ENCODE measurements at places on chromosomes 6 and 20. TPM values are rescaled to one million over a fixed set of nuclear protein-coding genes. Genes with fewer than 3 reads are reported as not detected.

GRCh38 chr6:167963589-167964057 lies 33.8 kb upstream of the KIF25 start:
- peaks cover 17% of the 10 kb centered on the region for H3K36me3 ChIP-seq
- DNase-seq, result no peak
- H3K4me1 ChIP-seq, result peaks cover 7% of the 10 kb centered on the region

DNA sequence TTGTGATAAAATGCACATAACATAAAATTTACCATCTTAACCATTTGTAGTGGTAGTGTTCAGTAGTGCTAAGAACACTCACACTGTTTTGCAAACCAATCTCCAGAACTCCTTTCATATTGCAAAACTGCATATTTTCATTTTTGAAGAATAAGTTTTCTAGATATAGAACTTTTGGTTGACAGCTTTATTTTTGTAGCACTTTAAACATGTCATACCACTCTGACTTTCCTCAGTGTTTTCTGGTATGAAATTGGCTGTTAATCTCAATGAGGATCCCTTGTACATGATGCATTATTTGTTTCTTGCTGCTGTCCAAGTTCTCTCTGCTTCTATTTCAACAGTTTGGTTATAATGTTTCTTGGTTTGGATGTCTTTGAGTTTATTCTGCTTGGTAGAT lies 45.1 kb upstream of the MICB start:
- H3K4me3 ChIP-seq, result no peak overlapping the region
- no peaks in the 10 kb centered on the region for H3K4me1 ChIP-seq
- H3K27ac ChIP-seq, result no peak overlapping the region

- no peak overlapping the region for H3K27ac ChIP-seq
- DNase-seq, result no peak
- peaks cover 10% of the 10 kb centered on the region for H3K4me1 ChIP-seq
- no peaks in the 10 kb centered on the region for H3K36me3 ChIP-seq
- H3K27me3 ChIP-seq, result no peaks in the 10 kb centered on the region
Measured at GRCh38 chr20:64225171-64225595, 30.4 kb upstream of the PCMTD2 start.

- no peak overlapping the region for H3K4me3 ChIP-seq
- peaks cover 10% of the 10 kb centered on the region for H3K36me3 ChIP-seq
- no peak overlapping the region for H3K27ac ChIP-seq
Measured at GRCh38 chr20:37393863-37394542, 48.1 kb downstream of the SRC start.

GRCh38 chr6:121994919-121995318 lies 404.5 kb upstream of the HSF2 start:
- no peak overlapping the region for H3K4me3 ChIP-seq
- no peaks in the 10 kb centered on the region for H3K27me3 ChIP-seq
- no peak overlapping the region for H3K27ac ChIP-seq
- H3K4me1 ChIP-seq, result no peaks in the 10 kb centered on the region

Gene TREM2
- not detected for total RNA-seq

Gene RRAGD
- 11.0 TPM for total RNA-seq

All from spleen (tissue), 13 donors.